ENCODE measurements at places on chromosomes 1 and 21.

GRCh38 chr1:198373376-198373775 lies 167.1 kb downstream of the ATP6V1G3 start:
- DNase-seq: no peak

GRCh38 chr1:67105508-67105907 lies 29.3 kb downstream of the C1orf141 start:
- no peak for DNase-seq

GRCh38 chr1:54582566-54583306 lies 34.7 kb downstream of the ACOT11 start:
- peak; percentile 28 for DNase-seq

GRCh38 chr21:22374218-22374969 lies 1376.2 kb downstream of the NCAM2 start:
- DNase-seq: no peak

DNA sequence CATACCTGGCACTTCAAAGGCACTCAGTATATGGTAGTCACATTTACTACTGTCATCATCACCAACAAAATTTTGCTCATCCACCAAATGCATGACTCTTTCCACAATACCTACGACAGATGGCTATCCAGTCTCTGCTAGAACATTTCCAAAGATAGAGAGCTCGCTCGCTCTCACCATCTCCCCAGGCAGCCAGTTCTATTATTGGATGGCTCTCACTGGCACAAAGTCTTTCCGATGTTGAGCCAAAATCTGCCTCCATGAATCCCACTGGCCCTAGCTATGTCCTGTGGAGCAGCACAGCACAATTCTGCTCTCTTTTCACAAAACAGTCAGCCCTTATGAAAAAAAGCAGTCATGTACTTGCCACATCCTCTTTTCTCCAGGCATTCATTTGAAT lies 102.1 kb downstream of the DAB1 start:
- no peak for DNase-seq

GRCh38 chr1:175191659-175192058 lies 917 bp downstream of the KIAA0040 start:
- DNase-seq: no peak

DNA sequence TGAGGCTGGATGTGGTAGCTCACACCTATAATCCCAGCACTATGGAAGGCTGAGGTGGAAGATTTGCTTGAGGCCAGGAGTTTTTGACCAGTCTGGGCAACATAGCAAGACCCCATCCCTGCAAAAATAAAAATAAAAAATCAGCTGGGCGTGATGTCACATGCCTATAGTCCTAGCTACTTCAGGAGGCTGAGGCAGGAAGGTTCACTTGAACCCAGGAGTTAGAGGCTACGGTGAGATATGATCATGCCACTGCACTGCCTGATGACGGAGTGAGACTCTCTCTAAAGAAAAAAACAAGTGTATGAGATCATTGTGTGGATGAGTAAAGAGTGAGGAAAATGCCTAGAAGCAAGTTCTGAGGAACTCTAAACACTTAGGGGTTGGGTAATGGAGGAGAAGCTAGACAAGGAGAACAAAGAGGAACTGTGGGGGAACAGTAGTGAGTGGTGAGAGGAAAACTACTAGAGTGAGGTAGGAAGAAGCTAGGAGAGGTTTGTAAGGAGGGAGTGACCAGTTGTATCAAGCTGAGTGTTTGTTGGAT lies 17.0 kb downstream of the CLIC4 start:
- no peak for DNase-seq

DNA sequence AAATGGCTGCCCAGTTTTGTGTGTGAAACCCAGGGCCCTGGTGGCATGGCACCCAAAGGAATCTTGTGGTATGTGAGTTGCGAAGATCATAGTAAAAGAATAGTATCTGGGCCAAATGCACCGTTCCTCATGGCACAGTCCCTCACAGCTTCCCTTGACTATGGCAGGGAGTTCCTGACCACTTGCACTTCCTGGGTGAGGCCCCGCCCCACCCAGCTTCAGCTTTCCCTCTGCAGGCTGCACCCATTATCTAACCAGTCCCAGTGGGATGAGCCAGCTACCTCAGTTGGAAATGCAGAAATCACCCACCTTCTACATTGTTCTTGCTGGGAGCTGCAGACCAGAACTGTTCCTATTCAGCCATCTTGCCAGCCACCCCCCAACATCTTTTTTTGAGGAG lies 63.0 kb downstream of the SLC5A9 start:
- DNase-seq: no peak

GRCh38 chr1:157505481-157506272 lies 46.6 kb downstream of the FCRL5 start:
- peak; percentile 28 for DNase-seq

DNA sequence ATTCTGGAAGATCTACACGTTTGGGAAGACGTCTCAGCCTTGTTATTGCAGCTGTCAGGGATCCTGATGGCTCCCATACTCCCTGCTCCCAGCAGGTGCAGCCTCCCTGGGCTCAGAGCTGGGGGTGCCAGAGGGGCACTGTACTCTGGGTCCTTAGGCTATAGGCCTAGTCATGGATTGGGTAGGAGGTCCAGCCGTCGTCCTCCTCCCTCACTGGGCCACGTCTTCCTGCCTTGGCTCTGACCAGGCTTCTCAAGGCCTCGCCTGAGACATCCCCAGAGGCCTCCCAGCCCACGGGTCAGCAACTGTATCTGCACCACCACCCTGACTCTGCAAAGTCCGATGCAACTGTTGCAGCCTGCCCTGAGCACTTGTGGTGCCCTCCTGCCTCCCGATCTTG lies 18.2 kb downstream of the MYOM3 start:
- no peak for DNase-seq

- no peak for DNase-seq
These were observed 215.5 kb upstream of the USP25 start for GRCh38 chr21:15514073-15514946.
